ENCODE measurements at places on chromosomes 11 and 22. TPM values are rescaled to one million over a fixed set of nuclear protein-coding genes. Genes with fewer than 3 reads are reported as not detected.

CNGA4 gene
- total RNA-seq = 0.22 TPM

CNTN5 gene
- 0.66 TPM for total RNA-seq

BACE1 gene
- total RNA-seq = 24.5 TPM

MICAL3 gene
- total RNA-seq = 99.4 TPM

CCDC88B gene
- 13.3 TPM for total RNA-seq

DNA sequence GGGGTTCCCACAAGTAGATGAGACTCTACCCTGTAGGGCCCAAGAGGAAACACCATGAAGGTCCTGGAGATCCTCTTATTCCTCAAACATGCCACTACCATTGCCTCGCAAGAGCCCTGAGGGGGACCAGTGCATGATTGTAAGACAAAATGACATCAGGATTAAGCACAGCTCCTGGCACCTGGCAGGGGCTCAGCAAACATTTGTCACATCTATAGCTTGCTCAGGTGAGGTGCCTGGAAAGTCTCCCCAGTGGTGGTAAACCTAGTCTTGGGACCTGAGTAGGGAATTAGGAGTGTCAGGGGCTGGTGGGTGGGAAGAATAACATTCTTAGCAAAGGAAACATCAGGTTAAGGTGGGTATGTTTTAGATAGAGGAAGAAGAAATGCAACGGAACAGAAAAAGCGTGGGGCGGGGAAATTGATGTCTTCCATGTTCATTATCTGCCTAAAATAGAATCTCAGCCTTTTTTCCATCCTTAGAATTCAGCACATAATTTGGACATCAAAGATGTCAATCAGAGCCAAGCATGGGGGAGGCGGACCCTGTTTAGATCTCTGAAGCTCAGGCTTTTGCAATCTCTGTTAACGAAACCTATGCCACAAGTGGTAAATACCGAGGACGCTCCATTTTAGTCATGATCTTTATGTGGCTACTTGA lies 924 bp downstream of the YPEL1 start:
- DNase-seq = no peak

DNA sequence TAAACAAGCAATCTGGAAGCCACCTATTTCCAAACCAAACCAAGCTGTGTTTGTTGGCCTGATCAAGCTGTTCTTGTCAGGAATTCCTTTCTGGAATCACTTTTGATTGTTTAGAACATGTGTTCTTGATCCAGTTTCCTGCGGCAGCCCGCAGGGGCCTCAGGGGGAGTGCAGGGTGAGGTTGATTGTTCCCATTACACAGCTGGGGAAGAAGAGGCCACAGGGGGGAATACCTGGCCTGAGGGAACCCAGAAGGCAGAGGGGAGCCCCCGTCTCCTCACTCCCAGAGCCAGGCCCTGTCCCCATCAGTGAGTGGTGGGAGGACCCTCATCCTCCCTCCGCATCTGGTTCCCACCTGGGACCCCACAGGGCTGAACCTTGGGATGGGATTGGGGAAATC lies 4.2 kb downstream of the MRGPRD start:
- no peak for DNase-seq

GRCh38 chr22:32697331-32697995 lies 104.0 kb upstream of the TIMP3 start:
- DNase-seq = no peak

- DNase-seq = no peak
Measured at GRCh38 chr11:117891362-117891761, 14.9 kb upstream of the FXYD6 start.

- DNase-seq = no peak
Measured at GRCh38 chr11:95070471-95070870, 3.8 kb downstream of the SRSF8 start.

DNA sequence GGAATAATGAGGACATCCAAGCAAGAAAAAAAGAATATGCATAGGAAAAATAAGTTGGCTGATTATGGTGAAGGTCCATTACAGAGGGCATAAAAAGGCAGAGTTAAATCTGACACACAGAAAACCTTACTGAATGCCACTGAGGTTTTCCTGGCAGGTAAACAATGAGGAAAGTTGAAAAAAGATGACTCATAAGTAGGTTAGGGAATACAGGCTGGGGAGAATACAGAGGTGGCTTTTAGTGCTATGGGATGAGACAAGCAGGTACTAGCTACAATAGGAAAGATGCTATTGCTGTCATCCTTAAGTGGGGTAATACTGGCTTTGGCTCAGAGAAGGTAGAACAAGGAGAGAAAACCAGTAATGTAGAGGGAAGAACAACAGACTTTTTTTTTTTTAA lies 44.7 kb downstream of the CSTF3 start:
- no peak for DNase-seq

- no peak for DNase-seq
Measured at GRCh38 chr11:44620328-44620725, 54.9 kb downstream of the CD82 start.

- DNase-seq = no peak
Measured at GRCh38 chr11:126280595-126280994, 2.3 kb upstream of the TIRAP start.

DNA sequence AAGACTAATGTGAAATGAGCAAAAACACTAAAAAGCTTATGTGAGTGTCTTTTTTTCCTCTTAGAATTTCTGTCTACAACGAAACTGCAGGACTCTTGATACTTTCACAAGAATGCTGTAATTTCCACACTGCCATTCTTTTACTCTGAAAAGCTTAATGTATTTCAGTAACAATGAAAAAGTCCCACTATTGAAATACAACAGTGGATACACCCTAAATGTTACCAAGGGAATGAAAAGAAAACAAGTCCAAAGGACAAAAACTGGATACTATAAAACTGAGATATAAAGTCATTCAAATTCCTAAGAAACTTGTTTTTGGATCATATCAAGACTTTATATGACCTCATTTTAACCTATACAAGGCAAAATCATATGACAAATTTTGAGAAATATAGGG lies 77.4 kb downstream of the SOX6 start:
- DNase-seq = no peak

Measured in kidney (tissue), 22 donors.